T-helper 2 cell treated with Interferon-gamma antibody and Interleukin-4, amounts not matched to agents 5 μg/mL and 100 μg/mL, for 36 hours (primary cell): ENCODE measurements at places on chromosomes 2 and 18.

DNA sequence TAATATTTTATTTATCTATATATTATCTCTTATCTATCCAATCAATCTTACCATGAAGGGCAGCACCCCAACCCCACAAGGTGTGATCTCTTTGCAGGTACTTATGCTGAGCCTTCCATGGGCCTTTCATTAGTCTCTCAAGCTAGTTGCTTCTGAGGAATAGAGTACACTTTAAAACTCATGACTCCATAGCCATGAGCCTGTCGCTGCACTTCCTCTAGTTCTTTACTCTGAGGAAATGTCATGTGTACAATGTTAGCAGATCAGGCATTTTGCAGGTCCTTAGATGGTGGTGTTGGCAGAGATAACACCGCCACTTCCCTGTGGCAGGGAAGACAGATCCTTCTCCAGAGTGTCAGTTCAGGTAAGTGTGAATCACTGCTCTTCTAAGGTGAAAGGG is 29.5 kb upstream of the STAT4 start:
- DNase-seq = no peak

GRCh38 chr2:105937498-105938097 is 192.9 kb downstream of the NCK2 start:
- DNase-seq = no peak

- DNase-seq = no peak
Measured at GRCh38 chr18:68436485-68436884, 278.4 kb downstream of the TMX3 start.

DNA sequence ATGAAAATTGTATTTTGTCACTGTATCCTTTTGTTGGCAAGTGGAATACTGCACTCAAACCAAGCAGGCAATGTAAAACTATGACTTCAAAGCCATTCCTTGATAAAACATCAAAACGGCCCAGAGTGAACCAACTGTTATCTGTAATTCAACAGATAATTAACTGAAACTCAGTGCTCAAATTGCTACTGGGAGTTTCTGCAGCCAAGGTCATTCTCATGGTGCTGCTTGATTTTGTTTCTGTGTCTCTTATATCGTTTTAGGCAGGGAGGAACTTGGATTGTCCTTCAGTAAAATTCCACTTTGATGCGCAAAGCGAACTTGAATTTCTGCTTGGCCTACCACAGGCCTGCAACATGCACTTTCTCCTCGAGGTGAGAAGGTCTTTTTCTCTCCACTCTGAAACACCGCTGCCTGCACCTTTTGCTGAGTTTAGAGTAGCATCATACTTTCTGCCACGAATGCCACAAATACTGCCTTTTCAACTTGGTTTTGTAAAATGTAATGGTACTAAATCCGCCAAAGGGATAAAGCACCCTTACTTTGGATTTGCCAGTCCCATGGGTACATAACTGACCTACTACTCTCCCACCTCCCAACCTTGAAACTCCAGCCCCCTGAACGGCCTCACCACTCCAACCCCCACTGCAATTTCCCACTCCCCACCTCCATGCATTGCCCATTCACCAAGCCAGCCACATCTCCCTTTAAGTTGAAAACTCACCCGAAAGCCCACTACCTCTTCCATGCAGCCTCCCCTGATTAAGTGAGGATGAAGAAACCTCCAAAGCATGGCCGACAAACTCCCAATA is 204.7 kb downstream of the TGIF1 start:
- DNase-seq = no peak

- DNase-seq = no peak
Measured at GRCh38 chr2:134312482-134312881, 58.6 kb downstream of the MGAT5 start.

GRCh38 chr18:61322265-61322873 is 10.9 kb upstream of the CDH20 start:
- DNase-seq = peak; percentile 17

GRCh38 chr18:36655930-36656329 is 172.9 kb downstream of the TPGS2 start:
- DNase-seq = no peak

GRCh38 chr2:175948191-175948590 is 53.9 kb downstream of the LNPK start:
- DNase-seq = no peak

DNA sequence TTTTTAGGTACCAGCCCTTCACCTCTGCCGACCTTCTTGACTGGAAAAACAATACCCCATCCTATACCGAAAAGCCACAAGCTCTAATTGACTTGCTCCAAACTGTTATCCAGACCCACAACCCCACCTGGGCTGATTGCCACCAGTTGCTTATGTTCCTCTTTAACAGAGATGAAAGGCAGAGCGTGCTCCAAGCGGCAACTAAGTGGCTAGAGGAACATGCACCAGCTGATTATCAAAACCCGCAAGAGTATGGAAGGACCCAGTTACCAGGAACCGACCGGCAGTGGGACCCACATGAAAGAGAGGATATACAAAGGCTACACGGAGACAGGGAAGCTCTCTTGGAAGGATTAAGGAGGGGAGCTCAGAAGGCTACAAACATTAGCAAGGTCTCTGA is 86.1 kb upstream of the TANC1 start:
- DNase-seq = no peak

- DNase-seq = no peak
Measured at GRCh38 chr2:205733648-205734047, 51.3 kb downstream of the NRP2 start.

DNA sequence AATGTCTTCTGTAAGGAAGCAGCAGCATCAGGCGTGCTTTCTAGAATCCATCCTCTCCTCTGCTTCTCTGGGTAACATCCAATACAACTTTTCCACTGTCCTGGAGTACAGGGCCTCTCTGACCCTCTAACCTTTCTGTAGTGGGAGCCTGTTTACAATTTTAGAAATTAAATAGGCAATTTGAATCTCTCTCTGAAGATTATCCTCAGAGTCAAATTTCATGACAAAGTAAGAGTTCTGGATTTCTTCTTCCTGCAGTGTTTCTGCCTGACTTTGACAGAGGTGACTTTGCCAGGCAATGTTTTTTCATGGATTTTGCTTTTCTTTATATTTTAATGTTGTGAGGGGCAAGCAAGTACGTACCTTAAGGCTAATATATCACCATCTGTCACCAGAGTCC is 558.4 kb downstream of the PARD3B start:
- DNase-seq = no peak

- no peak for DNase-seq
Measured at GRCh38 chr2:3169106-3169870, 208.3 kb downstream of the EIPR1 start.

DNA sequence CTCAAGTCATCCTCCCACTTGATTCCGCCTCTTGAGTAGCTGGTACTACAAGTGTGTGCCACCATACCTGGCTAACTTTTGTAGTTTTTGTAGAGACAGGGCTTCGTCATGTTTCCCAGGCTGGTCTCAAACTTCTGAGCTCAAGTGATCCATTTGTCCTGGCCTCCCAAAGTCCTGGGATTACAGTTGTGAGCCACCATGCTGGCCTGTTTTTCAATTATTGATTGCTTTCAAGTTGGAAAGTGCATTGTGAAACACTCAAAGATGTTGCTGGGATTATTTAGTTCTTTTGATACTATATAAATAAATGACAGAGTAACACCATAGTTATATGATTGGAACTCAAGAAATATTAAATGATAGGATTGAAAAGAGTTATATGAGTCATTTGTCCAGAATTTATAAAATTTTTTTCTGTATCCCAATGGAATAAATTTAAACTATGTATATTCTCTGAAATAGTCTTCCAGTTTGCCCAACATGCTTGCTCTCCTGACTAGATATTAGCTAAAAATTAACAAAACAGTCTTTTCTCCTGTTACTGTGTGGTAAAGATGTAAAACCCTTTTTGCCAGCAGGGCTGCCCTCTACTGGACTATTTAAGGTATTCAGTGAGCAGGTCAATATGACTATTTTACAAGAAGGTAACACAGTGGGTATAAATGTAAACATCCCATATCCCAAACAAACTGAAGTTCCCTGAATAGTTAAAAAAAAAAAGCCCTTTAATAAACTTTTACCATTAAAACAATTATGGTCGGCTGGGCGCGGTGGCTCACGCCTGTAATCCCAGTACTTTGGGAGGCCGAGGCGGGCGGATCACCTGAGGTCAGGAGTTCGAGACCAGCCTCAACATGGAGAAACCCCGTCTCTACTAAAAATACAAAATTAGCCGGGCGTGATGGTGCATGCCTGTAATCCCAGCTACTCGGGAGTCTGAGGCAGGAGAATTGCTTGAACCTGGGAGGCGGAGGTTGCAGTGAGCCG is 42.7 kb downstream of the ACSL3 start:
- DNase-seq = no peak

- DNase-seq = no peak
Measured at GRCh38 chr2:108396845-108397244, 19.1 kb downstream of the SULT1C4 start.
